Heart left ventricle (tissue), 16 donors: ENCODE measurements at places on chromosomes 12 and 14. TPM values are rescaled to one million over a fixed set of nuclear protein-coding genes. Genes with fewer than 3 reads are reported as not detected.

- DNase-seq: no peak
Measured at GRCh38 chr12:106308611-106309010, 6.1 kb downstream of the TCP11L2 start.

DNA sequence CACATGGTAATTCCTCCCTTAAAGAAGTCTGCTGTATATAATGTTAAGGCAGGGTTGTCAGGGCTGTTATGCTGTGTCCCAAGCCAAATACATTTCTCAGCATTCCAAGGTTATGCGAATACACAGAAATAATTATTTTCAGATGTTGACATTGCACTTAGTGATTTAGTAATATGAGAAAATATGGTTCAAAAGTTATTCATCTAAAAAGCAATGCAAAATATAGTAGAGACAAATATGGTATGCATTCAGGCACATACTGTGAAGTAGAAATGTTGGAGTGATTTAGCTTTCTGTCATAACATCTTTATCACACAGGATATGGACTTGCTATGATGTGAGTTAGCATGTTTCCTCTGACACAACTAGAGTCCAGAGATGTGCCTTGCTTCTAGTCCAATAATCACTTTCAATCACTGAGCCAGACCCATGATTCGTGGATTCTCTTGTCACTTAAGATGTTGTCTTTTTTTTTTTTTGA lies 70.0 kb downstream of the PDE3A start:
- no peak for DNase-seq

The PTGDR gene
- 0.58 TPM for total RNA-seq

DNA sequence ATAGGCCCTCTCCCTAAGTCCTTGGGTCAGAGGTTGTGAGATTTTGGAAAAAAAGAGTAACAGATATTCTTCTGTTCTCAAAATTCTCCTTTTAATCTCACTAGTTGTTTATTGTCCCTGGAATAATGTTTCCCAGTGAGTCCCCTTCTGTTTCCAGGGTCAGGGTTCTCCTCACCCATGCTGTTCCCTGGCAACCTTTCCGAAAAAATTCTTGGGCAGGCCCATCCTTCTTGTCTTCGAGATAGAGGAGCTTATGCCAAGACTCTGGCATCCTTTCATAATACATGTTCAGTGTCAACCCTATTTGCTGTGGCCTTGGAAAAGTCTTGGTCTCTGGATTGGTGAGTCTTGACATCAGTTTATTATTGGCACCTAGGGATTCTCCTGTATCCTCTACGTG lies 212.4 kb upstream of the FAR2 start:
- DNase-seq: no peak

The OTOGL gene
- total RNA-seq: 0.48 TPM

The TMEM229B gene
- 2.6 TPM for total RNA-seq

GRCh38 chr12:46209170-46209569 lies 59.7 kb downstream of the SLC38A1 start:
- no peak for DNase-seq

GRCh38 chr12:59193476-59194050 lies 273.3 kb upstream of the LRIG3 start:
- DNase-seq: no peak

The ANO4 gene
- total RNA-seq: not detected

DNA sequence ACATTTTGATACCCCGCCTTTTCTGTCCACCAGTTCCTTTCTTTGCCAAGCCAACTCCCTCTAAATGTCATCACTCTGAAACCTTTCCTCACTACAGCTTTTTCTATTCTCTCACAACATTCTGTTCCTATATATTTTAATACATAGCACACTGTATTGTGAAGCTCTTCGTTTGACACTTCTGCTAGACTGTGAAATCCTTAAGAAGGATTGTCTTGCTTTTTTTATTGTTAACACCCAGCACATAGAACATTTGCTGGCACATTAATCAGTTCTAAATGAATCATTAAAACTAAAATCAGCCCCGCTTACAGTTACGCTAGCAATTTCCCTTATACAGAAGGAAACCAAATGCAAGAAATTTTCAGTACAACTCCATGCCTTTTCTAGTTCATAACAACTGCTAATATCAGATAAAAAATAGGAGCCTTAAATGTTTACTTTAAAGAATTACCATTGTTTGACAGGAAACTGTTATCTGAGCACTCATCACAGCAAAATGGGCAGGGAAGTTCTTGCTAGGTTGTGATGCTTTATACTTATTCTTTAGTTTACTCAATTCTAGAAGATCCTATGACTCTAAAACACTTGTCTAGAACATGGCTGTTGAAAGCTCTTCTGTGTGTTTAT lies 93.5 kb downstream of the PPP1R12A start:
- DNase-seq: no peak

The LALBA gene
- total RNA-seq: not detected

- DNase-seq: no peak
Measured at GRCh38 chr12:6307529-6307928, 3.0 kb upstream of the PLEKHG6 start.

The TMEM52B gene
- not detected for total RNA-seq
